ENCODE measurements at places on chromosomes 5 and 9.

DNA sequence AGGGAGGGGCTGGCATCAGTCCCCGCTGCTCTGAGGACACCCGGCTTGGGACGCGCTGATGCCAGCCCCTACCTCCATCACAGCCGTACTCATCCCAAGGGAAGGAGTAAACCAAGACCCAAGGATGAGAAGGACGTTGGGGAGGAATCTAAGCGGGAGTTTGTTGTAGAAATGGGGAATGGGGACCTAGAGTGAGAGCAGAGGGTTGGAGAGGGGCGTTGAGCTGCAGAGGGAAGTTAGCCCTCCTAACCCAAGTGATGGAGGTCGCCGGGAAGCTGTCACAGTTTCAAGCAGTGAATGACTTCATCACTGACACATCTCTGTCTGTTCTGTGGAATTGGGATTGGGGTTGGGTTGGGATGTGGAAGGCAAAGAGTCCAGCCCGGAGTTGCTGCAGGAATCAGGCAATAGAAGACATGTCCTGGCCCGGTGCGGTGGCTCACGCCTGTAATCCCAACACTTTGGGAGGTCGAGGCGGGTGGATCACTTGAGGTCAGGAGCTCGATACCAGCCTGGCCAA, 759 bp upstream of the SUSD1 start:
- no peak for DNase-seq

- no peak for DNase-seq
Observed at GRCh38 chr9:13446938-13447842, 167.7 kb upstream of the MPDZ start.

DNA sequence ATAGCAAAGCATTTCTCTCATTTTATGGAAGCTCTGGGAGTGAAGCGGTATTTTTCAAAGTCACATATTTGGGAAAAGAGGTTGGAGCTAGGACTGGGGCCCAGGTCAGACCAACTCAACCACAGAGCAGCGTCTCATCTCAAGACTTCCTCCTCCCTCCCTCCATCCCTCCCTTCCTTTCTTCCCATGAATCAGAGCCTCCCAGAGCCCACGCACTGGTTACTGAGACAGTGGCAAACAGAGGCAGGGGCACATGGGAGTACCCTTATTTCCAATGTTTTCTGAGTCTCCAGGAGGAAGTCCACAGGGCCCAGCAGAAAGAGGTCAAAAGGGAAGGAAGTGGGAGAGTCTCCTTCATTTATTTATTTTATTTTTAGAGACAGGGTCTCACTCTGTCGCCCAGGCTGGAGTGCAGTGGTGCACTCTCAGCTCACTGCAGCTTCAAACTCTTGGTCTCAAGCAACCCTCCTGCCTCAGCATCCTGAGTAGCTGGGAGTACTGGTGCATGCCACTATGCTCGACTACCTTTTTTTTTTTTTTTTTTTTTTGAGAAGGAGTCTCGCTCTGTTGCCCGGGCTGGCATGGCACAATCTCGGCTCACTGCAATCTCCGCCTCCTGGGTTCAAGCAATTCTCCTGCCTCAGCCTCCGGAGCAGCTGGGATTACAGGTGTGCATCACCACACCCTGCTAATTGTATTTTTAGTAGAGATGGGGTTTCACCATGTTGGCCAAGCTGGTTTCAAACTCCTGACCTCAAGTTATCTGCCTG, 52.5 kb upstream of the CDKN2AIPNL start:
- DNase-seq = peak; percentile 27

GRCh38 chr9:36276781-36277181, 18.5 kb upstream of the GNE start:
- no peak for DNase-seq

- no peak for DNase-seq
Observed at GRCh38 chr5:111704452-111705085, 52.4 kb downstream of the NREP start.

GRCh38 chr5:20000416-20000815, 12.4 kb upstream of the CDH18 start:
- DNase-seq = no peak

DNA sequence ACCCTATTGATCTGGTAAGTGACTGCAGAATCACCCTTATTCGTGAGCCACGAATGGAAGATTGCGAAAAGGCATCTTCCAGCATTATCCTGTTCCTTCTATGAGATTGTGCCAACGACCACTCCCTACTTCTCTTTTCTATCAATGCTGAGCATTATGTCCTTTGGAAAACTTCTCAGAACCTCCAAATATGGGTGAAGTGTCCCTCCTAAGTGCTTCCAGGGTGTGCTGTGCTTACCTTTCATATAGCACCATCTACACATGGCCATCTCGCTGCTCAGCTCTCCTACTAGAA, 14.7 kb upstream of the LCP2 start:
- DNase-seq = no peak

GRCh38 chr9:14383294-14383693, 69.4 kb upstream of the NFIB start:
- no peak for DNase-seq

- DNase-seq = no peak
Observed at GRCh38 chr5:168005093-168005492, 286.4 kb upstream of the WWC1 start.

DNA sequence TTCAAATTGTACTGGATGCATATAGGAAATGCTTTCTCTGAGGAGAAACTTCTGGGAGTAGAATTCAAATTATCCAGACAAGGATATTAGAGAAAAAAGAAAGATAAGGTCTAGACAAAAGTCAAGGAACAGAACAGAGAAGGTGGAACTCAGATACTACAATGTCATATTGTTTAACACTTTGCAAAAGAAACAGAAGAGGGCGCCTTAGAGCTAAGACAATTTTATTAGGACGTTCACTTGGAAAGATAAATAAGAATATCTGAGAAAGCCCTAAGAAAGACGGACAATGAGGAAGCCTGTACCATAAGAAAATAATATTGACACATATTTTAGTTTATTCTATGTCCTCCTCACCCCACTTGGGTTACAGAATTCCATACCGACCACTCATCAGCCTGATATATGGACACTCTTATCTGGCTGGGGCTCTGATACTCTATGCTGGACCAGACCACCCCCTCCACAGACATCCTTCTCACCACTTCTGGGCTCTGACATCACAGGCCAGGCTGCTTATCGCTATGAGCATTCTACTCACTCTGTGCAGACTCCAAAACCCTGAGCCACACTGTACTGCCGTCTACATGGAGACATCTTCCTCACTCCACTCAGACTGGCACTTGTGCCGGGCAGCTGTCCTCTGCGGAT, 9.1 kb upstream of the AK3 start:
- DNase-seq = no peak

GRCh38 chr9:123960366-123960765, 30.4 kb upstream of the DENND1A start:
- no peak for DNase-seq

GRCh38 chr9:112145886-112146285, 29.2 kb downstream of the SUSD1 start:
- DNase-seq = no peak

DNA sequence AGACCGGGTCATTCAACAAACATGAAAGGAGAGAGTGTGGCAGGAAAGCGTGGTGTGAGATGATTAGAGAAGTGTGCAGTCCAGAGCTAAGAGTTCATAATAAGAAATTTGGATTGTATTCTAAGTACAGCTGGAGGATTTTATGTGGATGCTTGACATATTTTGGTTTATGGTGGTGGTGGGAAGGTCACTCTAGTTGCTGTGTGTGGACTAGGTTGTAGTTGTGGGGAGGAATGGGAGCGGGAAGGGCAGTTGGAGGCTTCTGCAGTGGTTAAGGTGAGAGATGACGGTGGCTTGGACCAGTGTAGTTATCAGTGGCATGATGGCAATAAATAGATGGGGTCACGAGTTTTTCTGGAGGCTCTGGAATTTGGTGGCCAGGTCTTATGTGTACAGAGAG, 45.7 kb upstream of the GPR151 start:
- no peak for DNase-seq

- DNase-seq = no peak
Observed at GRCh38 chr9:69065660-69066059, 30.1 kb downstream of the FXN start.

DNA sequence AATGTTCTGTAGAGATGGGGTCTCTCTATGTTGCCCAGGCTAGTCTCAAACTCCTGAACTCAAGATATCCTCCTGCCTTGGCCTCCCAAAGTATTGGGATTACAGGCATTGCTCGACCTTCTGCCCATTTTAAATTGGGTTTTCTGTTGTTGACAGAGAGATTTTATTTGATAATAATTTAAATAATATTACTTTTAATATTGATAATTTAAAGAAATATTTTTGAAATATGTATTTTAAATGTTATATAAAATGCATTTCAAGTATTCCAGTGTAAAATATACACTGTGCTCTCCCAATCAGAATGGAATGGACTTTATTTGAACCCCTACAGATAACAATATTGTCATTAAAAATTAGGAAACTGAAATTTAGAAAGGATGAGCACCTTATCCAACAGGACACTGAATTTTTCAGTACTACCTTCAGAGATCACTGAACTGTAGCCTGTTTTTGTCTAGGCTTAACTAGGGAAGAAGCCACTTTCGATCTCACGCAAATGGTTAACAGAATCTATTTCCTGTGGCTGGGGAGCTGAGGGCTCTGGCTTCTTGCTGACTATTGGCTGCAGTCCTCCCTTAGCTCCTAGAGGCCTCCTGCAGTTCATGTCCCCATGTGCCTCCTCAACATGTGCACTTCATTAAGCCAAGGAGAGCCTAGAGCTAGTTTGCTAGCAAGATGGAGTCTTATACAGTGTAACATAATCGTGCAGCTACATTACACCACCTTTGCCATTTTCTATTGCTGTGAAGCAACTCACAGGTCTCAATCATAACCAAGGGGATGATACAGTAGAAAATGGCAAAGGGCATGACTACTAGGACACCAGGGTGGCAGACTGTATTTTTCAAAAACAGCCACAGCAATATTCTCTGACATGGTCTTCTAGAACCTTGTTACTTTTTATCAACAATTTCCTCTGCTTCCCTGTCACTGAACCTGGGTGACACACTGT, 150.0 kb downstream of the CDC42SE2 start:
- DNase-seq = no peak

GRCh38 chr5:9222054-9222976, 323.6 kb downstream of the SEMA5A start:
- DNase-seq = no peak

DNA sequence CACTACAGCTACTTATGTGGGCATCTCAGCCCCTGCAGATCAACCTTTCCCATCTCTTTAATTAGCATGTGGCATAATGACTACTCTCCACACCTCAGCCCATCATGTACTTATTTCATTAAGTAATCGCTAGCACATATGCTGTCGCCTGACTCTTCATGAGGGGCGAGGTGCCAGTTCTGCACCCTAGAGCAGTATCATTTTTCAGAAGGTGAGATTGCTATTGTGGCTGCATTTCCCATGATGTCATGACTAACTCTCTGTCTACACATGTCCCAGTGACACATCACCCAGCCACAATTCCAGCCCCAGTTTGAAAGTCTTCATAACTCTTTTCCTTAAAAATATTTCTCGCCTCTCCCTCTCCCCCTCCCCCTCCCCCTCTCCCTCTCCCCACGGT, 7.6 kb upstream of the F2RL1 start:
- no peak for DNase-seq

DNA sequence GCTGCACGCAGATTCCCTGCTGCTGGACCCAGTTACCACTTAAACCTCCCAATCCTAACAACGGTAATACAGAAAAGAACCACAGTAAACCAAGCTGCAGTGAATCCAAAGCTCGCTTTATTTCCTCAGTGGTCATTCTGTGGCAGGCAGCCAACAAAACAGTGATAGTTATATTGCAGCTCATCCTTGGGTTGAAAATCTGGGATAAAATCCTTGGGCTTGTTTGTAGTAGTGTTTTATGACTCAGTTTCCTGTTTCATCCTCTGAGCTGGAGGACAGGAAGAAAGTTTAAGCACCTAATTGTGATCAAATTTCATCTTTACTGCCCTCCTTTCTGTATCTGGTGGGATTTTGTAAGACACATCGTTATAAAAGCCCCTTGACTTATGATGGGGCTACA, 31.4 kb downstream of the HMGCR start:
- DNase-seq = no peak

DNA sequence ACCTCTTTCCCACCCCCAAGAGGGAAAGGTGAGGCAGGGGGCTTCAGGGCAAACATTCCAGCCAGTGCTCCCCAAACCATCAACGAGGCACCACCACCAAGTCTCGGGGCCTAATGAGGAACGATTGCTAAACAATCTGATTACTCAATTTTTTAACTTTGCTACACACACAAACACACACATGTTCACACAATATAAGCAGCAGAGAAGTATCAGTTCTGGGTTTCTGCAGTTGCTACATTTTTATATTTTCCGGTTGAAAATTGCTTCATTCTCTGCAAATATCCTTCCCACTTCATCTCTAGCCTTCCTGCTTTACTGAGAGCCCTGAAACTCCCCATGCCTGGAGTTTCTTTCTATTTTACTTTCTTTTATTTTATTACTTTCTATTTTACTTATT, 60.2 kb downstream of the FEM1C start:
- no peak for DNase-seq

- DNase-seq = no peak
Observed at GRCh38 chr9:112921549-112921948, 30.9 kb upstream of the SLC46A2 start.

DNA sequence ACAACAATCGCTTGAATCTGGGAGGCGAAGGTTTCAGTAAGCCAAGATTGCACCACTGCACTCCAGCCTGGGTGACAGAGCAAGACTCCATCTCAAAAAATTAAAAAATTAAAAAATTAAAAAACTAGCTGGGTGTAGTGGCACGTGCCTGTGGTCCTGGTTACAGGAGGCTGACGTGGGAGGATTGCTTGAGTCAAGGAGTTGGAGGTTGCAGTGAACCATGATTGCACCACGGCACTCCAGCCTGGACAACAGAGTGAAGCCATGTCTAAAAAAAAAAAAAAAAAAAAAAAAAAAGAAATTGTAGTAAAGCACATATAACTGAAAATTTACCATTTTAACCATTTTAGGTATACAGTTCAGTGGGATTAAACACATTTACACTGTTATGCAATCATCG, 13.1 kb upstream of the CCIN start:
- no peak for DNase-seq

GRCh38 chr5:81842795-81843398, 92.0 kb upstream of the SSBP2 start:
- DNase-seq = no peak

DNA sequence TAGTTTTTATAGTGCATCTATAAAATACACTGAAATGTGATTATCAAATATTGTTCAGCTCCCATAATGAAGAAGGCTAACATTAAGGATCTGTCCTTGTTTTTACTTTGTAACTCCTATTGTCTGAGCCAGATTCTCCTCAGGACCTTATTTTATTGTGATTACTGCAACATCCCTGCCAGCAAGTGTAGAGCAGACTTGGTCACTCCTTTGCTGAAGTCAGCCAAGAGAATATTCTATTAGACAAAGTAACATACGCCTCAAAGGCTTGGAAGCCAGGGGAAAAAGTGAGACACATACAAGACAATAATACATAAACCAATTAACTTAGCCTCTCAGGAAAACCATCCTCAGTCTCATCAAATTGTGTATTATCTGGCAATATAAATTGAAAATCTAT, 269.6 kb downstream of the ARL15 start:
- no peak for DNase-seq
